GM12878 (cell line): ENCODE measurements at places on chromosomes 5 and 9. TPM values are rescaled to one million over a fixed set of nuclear protein-coding genes. Genes with fewer than 3 reads are reported as not detected.

DNA sequence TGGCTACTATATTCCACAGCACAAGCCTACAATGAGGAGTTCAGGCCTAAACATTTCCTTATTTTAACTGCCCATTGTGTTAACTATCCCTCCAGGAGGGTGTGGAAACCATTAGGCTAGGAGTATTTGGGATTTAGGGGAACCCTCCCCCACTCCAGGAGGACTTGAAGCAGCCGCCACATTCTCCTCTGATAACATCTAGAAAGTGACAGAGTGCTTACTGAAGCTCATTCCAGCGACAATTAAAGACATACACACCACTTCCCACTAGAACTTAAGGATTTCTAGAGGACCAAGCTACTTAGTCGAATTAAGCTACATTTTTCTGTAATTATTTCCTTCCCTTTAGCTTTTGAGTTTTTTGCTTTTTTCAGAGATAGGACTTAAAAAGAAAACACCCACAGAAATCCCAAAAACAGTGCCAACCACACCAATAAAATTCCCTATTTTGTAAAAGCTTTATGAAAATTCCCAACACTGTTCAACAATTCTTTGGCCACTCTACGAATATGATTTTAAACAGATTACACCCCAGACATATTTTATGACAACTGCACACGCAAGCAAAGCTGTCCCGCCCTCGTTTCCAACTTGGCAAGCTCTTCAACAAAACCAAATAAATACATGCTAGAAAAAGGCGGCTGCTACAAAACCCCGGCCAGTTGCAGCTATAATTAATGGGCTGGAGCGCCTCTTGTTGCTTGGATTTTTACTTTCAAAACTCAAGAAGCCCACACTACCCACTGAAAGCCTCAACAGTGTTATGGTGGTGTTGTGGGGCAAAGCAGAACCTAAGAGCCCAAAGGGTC, 4.5 kb downstream of the ROR2 start:
- H3K4me1 ChIP-seq, result no peaks in the 10 kb centered on the region
- no peak overlapping the region for H3K27ac ChIP-seq
- no peak overlapping the region for H3K4me3 ChIP-seq
- DNase-seq, result no peak
- H3K36me3 ChIP-seq, result no peaks in the 10 kb centered on the region

- peaks cover 27% of the 10 kb centered on the region for H3K4me1 ChIP-seq
- DNase-seq, result peak; percentile 24
- H3K27ac ChIP-seq, result no peak overlapping the region
- H3K36me3 ChIP-seq, result no peaks in the 10 kb centered on the region
- H3K4me3 ChIP-seq, result no peak overlapping the region
- no peaks in the 10 kb centered on the region for H3K27me3 ChIP-seq
Measured at GRCh38 chr9:84823421-84824271, 154.1 kb downstream of the NTRK2 start.

DNA sequence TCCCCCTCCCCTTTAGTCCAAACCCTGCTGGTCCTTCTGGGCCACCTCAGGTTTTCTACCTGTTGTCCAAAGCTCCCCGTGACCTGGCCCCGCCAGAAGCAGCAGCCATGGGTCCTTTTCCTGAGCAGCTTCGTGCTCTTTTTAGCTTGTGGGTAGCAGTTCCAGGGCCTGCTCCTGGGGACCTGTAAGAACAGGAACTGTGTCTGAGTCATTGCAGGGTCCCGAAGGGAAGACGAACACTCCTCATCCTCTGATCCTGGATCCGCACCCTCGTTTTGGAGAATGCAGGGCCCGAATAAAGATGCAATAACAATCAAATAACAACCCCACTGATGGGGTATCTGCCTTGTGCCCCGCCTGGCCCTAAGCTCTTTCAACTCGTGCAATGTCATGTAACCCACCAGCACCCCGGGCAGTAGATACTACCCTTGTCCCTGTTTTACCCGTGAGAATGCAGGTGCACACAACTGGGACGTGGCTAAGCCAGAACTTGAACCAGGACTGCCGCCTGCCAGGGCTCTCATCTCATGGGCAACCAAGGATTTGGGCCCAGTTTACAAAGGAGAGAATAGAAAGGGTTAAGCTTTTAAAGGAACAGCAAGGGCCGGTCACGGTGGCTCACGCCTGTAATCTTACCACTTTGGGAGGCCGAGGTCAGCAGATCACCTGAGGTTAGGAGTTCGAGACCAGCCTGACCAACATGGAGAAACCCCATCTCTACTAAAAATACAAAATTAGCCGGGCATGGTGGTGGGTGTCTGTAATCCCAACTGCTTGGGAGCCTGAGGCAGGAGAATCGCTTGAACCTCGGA, 33.2 kb downstream of the NEK6 start:
- no peak for DNase-seq
- peaks cover 30% of the 10 kb centered on the region for H3K36me3 ChIP-seq
- H3K4me1 ChIP-seq, result peaks cover 99% of the 10 kb centered on the region
- peak overlapping the region; percentile 56; the same call in 1 of the 2 replicates for H3K4me3 ChIP-seq
- H3K27ac ChIP-seq, result peak overlapping the region; percentile 91

- H3K36me3 ChIP-seq, result no peaks in the 10 kb centered on the region
- H3K4me3 ChIP-seq, result no peak overlapping the region
- H3K4me1 ChIP-seq, result peaks cover 12% of the 10 kb centered on the region; the same call in 1 of the 2 replicates
- H3K27me3 ChIP-seq, result no peaks in the 10 kb centered on the region
Measured at GRCh38 chr9:87545858-87546257, 48.2 kb downstream of the DAPK1 start.

DNA sequence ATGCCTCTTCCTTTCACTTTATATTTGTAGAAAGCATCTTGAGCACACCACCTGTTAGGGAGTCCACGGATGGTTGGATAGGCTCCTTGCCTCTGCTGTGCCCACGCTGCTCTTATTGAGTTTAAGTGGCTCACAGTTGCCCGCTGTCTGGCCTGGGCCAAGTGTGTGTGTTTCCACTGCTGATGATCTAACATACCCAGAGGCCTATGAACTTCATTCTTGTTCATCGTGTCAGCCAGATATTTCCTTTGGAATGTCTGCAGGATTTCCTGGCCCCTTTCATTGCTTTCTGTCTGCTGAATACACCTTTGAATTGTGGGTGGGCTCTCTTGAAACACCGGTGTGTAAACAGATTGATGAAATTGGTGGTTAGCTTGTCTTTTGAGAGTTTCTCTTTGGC, 46.6 kb downstream of the MVB12B start:
- H3K36me3 ChIP-seq, result no peaks in the 10 kb centered on the region
- H3K27me3 ChIP-seq, result peaks cover 1% of the 10 kb centered on the region
- H3K4me3 ChIP-seq, result no peak overlapping the region
- DNase-seq, result no peak
- H3K4me1 ChIP-seq, result no peaks in the 10 kb centered on the region; the same call in 1 of the 2 replicates

DNA sequence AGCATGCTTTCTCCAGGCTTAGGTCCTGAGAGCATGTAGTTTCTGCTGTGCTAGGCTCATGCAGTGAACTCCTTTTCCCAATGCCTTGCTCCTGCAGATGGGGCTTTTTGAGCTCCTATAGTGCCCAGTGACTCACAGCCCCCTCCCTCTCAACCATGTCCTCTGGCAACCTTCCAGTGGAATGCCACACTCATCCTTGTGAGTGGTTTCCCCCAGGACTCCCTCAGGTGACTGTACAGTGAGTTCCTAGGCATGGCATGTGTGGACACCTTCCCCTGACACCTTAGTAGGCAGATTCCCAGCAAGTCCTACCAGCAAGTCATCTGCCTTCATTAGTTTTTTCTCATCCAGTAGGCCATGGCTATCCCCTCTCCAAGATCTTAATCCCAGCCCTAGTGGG, 72.4 kb upstream of the CXCL14 start:
- no peaks in the 10 kb centered on the region; the same call in 1 of the 2 replicates for H3K27me3 ChIP-seq
- no peak for DNase-seq
- H3K4me1 ChIP-seq, result no peaks in the 10 kb centered on the region
- no peaks in the 10 kb centered on the region for H3K36me3 ChIP-seq

DNA sequence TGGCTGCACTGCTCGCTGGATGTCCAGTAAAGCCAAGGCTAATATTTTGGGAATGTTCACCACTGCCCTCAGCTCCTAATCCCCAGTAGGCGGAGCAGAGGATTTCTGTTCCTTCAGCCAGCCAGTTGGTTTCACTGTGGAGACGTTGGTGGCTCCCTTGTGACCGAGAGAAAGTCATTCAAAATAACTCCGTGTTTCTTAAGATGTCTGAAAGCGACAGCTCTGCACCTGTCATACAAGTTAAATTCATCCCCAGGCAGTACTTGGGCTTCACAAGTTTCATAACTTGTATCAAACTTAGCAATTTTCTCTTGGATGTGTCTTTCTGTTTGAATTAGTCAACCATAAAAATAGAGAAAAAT, 382 bp upstream of the CDKN2B start:
- H3K27ac ChIP-seq, result no peak overlapping the region
- no peaks in the 10 kb centered on the region for H3K36me3 ChIP-seq
- peaks cover 5% of the 10 kb centered on the region for H3K4me1 ChIP-seq
- DNase-seq, result no peak
- 0 out of 2 replicates have a peak, but pooled peaks cover 2% of the 10 kb centered on the region for H3K27me3 ChIP-seq
- peak overlapping the region; percentile 66 for H3K4me3 ChIP-seq

DNA sequence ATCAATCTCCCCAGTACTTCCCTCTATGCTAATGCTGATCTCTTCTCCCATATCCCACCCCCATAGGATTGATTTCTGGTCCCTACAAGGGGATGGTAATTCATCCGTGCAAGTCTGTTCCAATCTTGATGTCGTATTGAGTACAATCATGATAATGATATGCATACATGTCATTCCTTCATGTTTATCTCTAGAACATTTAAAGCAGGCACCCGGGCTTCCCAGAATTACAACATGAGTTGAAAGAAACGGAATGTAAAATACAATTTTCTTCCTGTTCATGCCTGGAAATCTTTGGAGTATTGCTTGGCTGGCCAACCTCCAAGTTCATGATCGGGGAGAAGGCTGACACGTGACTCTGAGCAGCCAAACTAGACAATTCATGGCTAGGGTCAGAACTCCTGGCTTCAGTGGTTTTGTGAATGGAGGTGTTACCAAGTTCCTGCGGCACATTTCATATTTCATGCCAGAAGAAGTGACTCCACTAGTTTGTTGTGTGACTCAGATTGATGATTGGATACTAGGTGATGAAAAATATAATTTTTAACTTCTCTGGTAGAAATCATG, 66.6 kb downstream of the C9orf152 start:
- no peaks in the 10 kb centered on the region for H3K27me3 ChIP-seq
- H3K36me3 ChIP-seq, result peaks cover 27% of the 10 kb centered on the region
- DNase-seq, result no peak
- 0 out of 2 replicates have a peak overlapping the region, but pooled peaks have one; percentile 81 for H3K27ac ChIP-seq

DNA sequence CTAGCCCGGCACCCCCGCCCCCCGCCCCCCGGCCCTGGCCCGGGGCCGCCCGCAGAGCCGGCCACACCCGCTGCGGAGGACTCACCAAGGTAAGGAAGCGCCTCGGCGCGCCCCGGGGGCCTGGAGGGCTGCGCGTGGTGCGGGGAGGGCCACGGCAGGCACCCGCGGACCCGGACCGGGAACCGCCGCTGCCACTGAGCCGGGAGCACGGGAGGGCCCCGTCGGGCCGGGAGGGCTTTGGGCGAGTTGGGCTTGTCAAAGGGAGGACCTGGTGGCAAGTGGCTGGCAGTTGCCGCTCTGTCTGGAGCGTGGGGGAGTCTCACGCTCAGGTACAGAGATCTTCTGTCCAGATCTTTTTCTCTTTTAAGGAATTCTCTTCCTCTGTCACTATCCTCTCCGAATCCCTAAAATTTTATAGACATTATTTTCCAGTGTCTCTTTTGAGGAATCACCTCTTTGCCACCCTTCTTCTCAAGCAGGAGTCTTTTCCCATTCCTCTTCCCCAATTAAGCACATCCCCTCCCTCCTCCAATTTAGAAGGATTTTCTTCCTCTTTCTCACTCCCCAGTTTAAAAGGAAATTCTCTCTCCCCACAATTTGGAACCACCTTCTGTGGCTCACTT, 11.3 kb upstream of the LHX2 start:
- peak overlapping the region; percentile 39 for H3K4me3 ChIP-seq
- DNase-seq, result no peak
- peaks cover 30% of the 10 kb centered on the region for H3K4me1 ChIP-seq
- peaks cover 32% of the 10 kb centered on the region; the same call in 1 of the 2 replicates for H3K27me3 ChIP-seq
- no peaks in the 10 kb centered on the region for H3K36me3 ChIP-seq
- no peak overlapping the region for H3K27ac ChIP-seq

DNA sequence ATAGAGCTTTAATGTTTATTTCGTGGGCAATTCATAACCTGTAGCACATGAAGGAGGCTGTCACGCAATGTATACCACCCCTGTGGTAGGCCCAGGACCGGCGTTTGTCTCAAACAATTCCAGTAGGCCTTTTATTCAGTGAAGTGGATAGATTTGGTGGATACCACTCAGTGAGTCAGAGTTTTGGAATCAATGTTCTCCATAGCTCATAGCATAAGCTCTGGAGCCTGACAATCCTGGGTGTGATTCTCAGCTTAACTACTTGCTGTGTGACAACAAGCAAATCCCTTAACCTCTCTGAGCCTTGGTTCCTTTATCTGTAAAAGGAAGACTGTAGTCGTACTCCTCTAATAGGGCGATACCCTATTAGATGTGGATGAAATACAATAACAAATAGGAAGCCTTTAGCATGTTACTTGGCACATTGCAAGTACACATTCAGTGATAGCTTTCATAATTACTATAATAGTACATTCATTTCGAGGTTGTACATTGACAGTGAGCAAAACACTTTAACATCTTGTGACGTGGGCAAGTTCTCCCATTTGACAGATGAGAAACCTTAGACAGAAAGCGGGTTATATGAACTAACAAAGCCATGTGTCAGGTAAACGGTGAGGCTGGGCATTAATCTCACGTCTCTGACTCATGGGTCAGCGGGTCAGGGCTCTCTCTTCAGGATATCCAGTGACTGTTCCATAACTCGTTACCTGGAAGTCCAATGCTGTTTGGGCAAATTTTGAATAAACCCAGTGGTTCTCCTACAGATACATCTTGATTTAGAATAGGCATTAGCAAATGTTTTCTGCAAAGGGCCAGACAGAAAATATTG, 130.8 kb downstream of the C9orf152 start:
- no peaks in the 10 kb centered on the region for H3K27me3 ChIP-seq
- H3K27ac ChIP-seq, result no peak overlapping the region
- H3K4me3 ChIP-seq, result no peak overlapping the region
- H3K36me3 ChIP-seq, result peaks cover 17% of the 10 kb centered on the region

GRCh38 chr9:75131700-75132099, 43.4 kb downstream of the OSTF1 start:
- peaks cover 18% of the 10 kb centered on the region for H3K36me3 ChIP-seq
- no peaks in the 10 kb centered on the region for H3K27me3 ChIP-seq
- no peak for DNase-seq
- no peak overlapping the region for H3K27ac ChIP-seq
- no peaks in the 10 kb centered on the region for H3K4me1 ChIP-seq

DNA sequence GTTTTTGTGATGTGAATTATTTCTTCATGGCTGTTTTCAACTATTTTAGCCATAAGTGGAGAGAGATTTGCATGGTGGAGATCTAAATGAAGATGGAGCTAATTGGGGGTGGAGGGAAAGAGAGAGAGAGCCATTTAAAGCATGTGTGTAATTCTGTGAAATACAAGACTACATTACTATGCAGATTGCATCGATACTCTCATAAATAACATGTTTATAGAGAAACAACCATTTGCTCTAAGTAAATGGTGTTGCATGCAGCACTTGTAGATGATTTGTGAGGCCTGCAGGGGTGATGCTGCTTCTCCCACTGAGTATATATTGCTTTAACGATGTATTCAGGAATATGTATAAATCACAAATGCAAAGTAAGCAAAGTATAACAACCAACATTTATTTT, 270.2 kb upstream of the RIOK2 start:
- no peak overlapping the region for H3K4me3 ChIP-seq
- H3K27me3 ChIP-seq, result no peaks in the 10 kb centered on the region
- no peaks in the 10 kb centered on the region for H3K36me3 ChIP-seq

GRCh38 chr5:175700991-175701390, 43.1 kb downstream of the HRH2 start:
- DNase-seq, result no peak
- H3K4me3 ChIP-seq, result no peak overlapping the region
- no peaks in the 10 kb centered on the region for H3K4me1 ChIP-seq
- no peak overlapping the region for H3K27ac ChIP-seq

The IFNK gene
- not detected in 2 replicates for total RNA-seq

The FSTL4 gene
- 0.05 TPM in 1 of 2 replicates, not detected in the other for total RNA-seq

The SPINK13 gene
- not detected in 2 replicates for total RNA-seq

The MUSK gene
- total RNA-seq, result 0.08 TPM in 1 of 2 replicates, not detected in the other

The ZNF608 gene
- 0.77 and 0.87 TPM in 2 replicates for total RNA-seq

The PAEP gene
- total RNA-seq, result not detected in 2 replicates
